ENCODE measurements at places on chromosomes 4 and X.

- no peak for DNase-seq
Measured at GRCh38 chr4:161525121-161525520, 638.7 kb downstream of the FSTL5 start.

- DNase-seq, result no peak
Measured at GRCh38 chrX:51917604-51918003, 24.2 kb downstream of the MAGED1 start.

DNA sequence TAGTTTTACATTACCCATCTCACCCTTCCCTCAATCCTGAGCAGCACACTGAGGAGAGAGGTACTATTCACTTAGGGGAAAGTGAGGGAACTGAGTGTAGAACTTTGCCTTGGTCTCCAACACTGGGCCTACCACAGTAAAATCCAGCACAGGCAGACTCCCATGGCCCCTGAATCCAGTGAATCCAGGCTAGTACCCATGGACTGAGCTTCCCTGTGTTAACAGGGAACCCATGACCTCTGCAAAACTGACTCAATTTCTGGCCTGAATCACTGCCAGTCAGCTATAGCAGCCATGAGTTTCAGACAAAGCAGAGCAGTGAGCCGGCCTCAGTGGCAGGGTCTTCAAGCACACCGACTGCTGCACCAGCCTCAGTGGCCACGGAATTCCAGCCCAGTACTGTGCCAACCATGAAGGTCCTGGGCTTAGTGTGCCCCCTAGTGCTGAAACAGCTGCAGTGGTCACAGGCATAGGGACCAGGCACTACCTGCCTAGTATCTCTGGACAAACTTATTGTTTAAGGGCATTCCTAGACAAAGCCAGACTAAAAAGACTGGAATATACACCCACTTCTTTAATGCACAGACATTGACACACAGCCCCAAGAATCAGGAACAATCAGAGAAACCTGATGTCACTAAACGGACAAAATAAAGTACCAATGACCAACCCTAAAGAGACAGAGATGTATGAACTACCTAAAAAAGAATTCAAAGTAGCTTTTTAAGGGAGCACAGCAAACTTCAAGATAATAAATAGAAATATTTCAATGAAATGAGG lies 127.4 kb upstream of the RPL34 start:
- no peak for DNase-seq

GRCh38 chr4:48025005-48025404 lies 8.4 kb downstream of the NIPAL1 start:
- DNase-seq, result no peak

GRCh38 chr4:3781997-3782930 lies 16.1 kb downstream of the ADRA2C start:
- DNase-seq, result no peak

- no peak for DNase-seq
Measured at GRCh38 chr4:52051213-52051614, at the start of gene SPATA18. Gene SPATA18 (plus strand): TSS chr4:52051304. CDS start chr4:52051705, 401 bp downstream.

GRCh38 chr4:103934178-103934789 lies 214.5 kb upstream of the TACR3 start:
- peak; percentile 6 for DNase-seq

DNA sequence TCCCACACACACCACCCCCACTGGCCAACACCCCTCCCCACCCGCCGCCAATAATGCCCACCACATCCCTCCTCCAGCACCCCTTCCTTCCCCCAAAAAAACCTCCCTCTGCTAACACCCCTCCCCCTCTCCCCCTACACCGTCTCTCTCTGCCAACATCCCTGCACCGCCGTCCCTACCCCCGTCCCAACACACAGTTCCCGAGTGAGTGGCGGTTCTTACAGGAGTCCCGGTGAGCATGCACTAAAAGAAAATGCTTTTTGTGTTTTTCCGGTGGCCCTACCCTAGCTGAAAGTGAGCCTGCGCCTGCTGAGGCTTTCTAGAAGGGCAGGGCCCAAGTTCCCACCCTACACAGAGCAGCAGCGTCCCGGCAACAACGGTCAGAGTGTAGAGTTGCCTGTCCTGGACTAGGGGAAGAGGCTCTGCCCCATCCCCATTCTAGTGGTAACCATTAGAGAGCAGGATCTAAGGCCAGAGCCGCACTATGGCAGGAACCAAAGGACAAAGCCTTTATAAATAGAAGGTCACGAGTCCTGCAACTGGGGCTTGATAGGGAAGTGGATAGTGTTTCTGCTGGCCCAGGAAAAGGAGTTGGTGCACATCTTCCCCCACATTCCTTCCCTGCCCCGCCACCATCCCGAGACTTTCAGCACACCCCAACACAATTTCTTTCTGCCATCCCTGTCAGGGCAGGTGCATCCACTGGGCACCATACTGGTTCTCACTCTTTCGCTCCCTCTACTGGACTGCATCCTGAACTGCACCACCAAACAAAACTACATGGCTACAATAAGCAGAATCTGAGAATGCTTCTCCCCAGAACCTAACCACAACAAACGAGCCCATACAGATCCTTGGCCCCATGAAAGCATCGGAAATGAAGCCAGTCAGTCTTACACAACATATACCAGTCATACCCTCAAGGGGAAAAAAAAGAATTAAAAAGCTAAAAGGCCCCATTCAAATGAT lies 78.1 kb upstream of the PAGE3 start:
- no peak for DNase-seq

GRCh38 chrX:25131055-25131454 lies 115.3 kb upstream of the ARX start:
- no peak for DNase-seq

DNA sequence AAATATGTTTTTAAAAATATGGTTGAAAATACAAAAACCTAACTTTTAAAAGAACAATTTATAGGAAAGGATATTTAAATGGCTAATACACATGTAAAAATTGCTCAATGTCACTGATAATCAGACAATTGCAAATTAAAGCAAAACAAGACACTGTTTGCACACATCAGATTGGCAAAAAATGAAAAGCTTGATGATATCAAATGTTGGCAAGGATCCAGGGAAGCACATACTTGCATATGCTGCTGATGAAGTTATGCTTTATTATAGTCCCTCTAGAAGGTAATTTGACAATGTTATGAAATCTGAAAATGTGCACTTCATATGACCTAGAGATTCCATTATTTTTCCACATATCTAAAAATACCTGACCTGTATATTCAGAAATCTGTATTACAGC lies 45.7 kb upstream of the EPGN start:
- no peak for DNase-seq

DNA sequence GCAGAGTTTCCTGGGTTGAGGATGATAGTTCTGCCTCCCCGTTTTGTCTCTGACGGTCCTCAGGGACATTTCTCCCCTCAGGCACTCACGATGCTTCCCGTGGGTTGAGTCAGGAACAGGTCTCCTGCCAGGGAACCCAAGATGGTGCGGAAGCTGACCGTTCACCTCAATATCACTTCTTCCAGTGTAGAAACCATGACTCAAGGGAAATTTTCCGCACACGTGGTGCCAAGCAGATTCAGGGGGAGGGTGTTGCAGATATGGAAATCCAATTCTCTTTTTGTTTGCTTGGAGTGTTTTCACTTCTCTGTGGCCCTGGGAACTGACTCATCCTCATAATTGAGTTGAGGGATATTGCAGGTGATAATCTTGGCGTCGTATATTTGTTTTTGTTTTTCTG lies 46.7 kb downstream of the CXorf49B start:
- no peak for DNase-seq

DNA sequence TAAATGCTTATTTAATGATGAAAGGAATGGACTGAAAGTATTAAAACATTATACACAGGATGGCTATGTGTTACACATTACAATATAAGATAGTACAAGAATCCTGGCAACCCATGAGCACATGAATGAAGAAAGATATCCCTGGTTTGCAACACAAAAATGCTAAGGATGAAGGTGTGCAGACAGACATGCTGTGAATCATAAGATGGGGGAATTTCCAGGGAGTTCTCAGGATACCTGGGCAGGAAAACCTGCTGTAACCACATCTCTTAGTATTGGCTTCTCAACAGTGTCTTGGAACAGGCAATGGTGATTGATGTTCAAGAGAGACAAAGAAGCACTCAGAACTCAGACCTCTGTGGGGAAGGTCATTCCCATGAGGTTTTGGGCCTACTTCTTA lies 23.9 kb upstream of the ANOS1 start:
- no peak for DNase-seq

- DNase-seq, result no peak
Measured at GRCh38 chr4:160373911-160374310, 1271.0 kb downstream of the RAPGEF2 start.

- no peak for DNase-seq
Measured at GRCh38 chr4:11480683-11481082, 52.0 kb upstream of the HS3ST1 start.

GRCh38 chr4:70463335-70463734 lies 8.7 kb upstream of the MUC7 start:
- DNase-seq, result no peak

DNA sequence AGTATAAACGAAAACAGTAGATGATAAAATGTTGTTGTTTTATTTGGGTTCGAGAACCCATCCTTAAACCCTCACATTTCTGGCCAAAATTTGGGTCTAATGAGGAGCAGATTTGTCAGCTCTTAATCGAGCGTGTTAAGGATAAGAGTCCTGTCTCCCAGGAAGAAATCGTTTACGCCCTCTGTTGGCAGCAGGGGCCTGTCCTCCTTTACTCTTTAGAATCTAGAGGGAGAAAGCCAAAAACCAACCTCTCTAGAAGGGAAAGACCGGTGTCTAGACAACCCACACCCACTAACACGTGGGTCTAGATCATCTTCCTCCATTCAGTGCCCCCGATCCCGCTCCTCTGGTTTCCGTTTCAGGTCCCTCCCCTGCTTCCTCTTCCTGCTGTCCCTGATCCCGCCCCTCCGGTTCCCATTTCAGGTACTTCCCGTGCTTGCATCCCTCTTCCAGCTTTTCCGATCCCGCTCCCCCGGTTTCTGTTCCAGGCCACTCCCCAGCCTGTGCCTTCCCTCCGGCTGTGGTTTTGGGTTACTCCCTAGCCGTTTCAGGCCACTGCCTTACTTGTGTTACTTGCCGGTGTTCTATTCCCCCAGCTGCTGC lies 339.1 kb downstream of the PAPSS1 start:
- DNase-seq, result no peak

GRCh38 chr4:47945930-47946726 lies 31.7 kb upstream of the NFXL1 start:
- DNase-seq, result no peak

DNA sequence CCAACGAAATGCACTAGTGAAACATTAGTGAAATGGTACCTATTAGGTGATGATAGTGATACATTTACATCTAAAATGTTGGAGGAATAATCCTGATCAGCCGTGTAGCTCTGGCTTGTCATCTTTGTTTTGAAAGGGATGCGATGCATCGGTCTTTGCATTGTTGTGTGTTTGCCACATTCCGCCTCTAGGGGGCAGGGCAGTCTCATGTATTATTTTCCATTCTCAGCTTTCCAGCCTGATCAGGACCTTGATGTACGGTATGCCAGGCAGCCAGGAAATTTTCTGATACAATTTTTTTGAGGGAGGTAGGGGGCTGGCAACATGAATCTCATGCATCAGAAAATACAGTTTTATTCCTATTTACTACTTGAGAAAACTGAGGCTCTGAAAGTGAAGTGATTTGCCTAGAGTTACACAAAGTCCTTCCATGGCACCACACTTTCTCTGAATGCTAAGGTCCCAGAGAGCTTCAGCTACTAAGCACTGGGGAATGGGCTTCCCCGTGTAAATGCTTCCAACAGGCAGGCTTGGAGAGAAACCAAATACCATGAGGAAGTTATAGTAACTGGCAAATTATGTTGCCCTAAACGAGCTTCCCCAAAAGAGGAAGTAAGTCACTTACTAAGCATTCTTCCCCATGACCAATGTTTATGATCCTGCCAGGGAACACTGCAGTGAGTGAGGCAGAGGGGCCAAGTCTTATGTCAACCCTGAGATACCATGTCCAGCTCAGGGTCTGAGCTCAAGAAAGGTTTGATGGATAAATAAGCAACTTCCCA lies 31.8 kb upstream of the IQSEC2 start:
- peak; percentile 36 for DNase-seq

DNA sequence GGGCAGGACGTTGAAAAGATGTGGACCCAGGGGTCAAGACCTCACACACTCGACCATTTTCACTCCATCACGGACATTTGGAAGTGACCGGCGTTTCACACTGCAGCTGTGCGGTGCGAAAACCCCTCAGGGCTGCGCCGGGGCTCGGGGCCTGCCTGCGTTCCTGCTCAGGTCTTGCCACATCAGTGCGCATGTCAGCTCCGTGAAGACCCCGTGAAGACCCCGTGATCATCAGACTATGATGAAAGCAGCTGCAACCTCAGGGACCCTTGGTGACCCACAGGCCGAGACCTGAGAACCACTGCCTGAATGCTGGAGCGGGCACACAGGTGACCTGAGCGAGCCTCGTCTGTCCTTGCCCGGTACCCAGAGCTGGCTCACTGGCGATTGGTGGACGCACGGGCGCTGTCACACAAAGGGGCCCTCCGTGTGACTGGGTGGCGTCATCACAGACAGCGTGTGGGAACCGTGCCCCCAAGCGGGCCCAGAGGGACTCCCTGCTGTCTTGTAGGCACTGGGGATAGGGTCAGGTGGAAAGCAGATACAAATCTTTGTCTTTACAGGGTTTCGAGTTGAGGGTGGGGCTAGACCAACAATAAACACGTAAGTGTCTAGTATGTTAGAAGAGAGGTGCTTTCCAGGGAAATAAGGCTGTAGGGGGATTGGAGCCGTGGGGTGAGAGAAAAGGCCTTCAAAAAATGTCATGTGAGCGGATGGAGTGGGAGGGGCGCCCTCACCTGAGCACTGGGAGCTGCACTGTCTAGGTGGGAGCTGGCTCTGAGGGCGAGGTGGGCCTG lies 12.7 kb downstream of the MSANTD1 start:
- no peak for DNase-seq

- DNase-seq, result no peak
Measured at GRCh38 chr4:169765835-169766234, 8.1 kb upstream of the HPF1 start.

DNA sequence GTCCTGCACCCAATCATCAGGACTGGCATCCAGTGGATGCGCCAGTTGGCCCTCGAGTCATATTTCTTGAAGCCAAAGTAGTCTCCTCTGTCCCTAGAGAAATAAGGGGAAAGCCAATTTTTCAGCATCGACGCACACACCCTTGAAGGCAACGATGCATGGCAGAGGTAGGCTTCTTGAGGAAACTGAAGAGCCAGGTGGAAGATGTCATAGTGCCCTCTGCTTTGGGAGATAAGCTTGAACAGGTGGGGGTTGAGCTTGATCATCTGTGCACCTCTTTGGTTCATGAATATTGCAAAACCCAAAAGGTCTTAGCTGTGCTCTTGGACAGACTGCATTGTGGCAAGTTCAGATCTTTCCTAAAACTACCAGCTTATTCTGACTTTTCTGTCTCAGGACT lies 34.6 kb upstream of the WDR1 start:
- DNase-seq, result no peak

GRCh38 chrX:136742721-136743379 lies 37.9 kb downstream of the ARHGEF6 start:
- no peak for DNase-seq
